ENCODE measurements at places on chromosomes 13 and 19.
A peak's percentile ranks its signal among the peaks of the same experiment; 100 is the strongest.

DNA sequence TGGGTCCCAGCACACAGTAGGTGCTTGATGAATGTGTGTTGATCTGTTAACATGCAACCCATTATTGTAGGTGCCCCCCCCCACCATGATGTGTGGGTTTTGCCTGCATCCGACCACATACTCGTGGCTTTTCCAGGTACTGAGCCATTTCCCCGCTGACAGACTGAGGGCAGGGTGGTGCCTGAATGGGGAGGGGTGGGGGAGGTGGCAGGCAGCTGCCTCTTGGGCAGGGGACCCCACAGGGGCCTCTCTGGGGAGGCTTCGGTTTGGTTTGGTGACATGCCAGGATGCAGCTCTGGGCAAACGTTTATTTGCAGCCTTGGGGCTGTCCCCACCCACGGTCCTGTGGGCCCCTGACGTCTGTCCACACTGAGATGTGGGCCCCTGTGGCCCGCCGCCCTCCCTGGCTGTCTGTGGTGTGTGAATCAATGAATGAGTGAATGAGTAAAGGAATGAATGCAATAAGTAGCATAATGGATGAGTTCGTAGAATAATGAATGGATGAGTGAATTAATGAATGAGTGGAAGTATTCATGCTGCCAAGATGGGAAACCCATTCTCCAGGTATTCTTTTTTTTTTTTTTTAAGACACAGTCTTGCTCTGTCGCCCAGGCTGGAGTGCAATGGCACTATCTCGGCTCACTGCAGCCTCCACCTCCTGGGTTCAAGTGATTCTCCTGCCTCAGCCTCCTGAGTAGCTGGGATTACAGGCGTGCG lies 9.0 kb upstream of the JUND start:
- peak; percentile 90 for DNase-seq

DNA sequence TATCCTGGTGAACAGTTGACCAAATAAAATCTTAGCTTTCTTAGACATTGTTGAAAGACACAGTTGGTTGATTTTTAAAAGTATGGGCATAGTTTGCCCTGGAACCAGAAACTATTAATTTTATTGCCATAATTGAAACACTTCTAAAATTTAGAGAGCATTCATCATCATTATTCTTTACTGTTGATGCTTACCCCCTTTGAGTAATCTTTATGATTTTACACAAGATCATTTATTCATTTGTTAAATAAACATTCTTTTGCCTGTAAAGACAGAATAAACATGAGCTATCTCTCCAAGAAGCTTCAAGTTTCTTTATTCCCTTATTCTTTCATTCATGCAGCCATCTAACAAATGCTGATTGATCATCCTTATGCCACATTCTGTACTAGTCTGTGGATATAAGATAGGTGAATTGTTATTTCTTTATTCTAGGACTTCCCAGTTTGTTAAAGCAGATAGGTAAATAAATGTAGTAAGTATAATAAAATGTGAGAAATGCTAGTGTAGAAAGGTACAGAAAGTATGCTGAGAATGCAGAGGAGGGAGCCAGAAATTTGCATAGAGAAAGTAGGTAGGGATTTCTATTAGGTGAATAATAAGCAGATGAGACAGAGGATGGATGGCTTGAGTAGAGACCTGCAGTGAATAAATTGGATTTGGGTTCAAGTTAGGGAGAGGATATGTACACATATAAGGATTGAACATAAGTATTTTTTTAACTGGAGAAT lies 8.2 kb downstream of the SERTM1 start:
- DNase-seq = no peak

DNA sequence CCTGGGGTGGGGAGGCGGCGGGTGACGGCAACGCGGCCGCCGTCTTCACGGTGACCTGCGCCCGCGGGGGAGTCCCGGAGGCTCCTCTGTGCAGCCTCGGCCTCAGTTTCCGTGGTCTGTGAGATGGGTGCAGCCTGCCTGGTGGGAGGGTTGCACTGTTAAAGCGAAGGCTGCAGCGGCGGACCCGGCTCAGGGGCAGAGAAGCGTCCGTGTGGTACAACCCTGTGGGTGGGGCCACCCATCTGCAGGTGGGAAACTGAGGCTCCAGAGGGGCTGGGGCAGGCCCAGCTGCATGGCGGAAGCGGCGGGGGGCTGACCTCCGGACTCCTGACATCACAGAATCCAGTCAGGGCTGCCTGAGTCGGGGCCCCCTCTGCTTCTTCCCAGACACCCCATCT lies 481 bp downstream of the FGF22 start:
- DNase-seq = no peak

DNA sequence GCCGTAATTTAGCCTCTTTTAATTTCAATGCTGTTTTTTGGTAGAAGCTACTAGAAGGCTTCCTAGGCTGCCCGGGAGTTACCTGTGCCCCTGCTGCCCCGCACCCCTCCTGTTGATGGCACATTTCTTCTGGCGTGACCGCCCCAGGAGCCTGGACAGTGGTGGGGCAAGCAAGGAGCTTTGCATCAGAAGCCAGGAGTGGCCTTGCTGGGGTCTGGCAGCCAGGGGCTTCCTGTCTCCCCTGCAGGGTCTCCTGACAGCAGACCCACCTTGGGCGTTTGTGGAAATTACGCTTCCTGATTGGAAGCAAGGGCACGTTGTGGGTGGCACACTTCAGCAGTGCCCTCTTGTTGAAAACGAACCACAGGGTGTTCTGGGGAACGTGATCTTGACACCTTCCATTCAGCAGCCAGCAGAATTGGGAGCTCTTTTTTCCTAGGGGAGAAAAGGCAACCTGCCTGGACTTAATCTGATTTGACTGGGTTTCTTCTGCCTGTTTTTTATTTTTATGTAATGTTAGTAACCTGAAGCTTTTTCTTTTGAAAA lies 90.0 kb upstream of the TEX29 start:
- DNase-seq = no peak

DNA sequence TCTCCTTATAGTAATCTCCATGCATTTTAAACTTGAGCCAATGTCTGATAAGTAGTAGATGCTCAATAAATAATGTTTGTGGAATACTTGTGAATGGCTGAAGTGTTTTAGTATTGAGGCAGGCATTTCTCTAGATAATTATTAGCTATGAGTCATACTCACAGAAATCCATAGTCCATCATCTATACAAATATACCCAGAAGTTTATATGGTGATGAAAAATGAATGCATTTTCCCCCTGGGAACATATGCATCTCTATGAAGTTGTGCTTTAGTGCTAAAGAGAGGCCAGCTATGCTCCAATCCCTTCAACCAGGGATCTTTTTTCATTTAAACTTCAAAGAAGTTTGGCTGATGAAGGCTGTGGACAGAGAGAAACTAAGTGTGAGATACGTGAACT lies 17.2 kb downstream of the MBNL2 start:
- no peak for DNase-seq

GRCh38 chr13:69755101-69755500 lies 352.5 kb upstream of the ATXN8OS start:
- DNase-seq = no peak

- no peak for DNase-seq
Observed at GRCh38 chr13:32320528-32320927, 5.2 kb downstream of the BRCA2 start.
